ENCODE measurements at places on chromosomes 5 and 9.

DNA sequence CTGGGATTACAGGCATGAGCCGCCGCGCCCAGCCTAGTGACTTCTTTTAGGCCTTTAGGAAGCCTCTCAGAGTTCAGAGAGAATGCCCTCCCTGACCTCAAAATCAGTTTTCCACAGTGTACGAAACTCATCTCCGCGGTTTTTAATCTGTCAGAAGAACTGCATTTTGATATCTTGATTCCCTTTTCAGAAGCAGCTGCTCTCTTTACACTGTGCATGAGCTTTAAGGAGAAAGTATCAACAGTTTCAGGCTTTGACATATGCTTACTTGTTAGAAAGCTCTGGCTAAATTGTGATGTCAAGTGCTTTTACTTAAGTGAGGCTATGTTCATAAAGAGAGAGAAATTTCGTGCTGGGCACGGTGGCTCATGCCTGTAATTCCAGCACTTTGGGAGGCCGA lies 74.6 kb downstream of the USP20 start:
- DNase-seq, result no peak

- DNase-seq, result no peak
Measured at GRCh38 chr5:178417391-178417811, 172.8 kb downstream of the COL23A1 start.

GRCh38 chr9:79824265-79824664 lies 252.5 kb downstream of the TLE4 start:
- no peak for DNase-seq

- no peak for DNase-seq
Measured at GRCh38 chr5:127041571-127041970, 11.2 kb upstream of the MARCHF3 start.

- DNase-seq, result no peak
Measured at GRCh38 chr5:53971131-53971530, 339.2 kb downstream of the ARL15 start.

GRCh38 chr5:128408622-128409021 lies 129.4 kb downstream of the FBN2 start:
- DNase-seq, result no peak

GRCh38 chr9:121242219-121242958 lies 25.6 kb upstream of the GSN start:
- no peak for DNase-seq
